Cerebellar nuclear complex (tissue), 1 donor: ENCODE measurements at places on chromosomes 7 and 10.

DNA sequence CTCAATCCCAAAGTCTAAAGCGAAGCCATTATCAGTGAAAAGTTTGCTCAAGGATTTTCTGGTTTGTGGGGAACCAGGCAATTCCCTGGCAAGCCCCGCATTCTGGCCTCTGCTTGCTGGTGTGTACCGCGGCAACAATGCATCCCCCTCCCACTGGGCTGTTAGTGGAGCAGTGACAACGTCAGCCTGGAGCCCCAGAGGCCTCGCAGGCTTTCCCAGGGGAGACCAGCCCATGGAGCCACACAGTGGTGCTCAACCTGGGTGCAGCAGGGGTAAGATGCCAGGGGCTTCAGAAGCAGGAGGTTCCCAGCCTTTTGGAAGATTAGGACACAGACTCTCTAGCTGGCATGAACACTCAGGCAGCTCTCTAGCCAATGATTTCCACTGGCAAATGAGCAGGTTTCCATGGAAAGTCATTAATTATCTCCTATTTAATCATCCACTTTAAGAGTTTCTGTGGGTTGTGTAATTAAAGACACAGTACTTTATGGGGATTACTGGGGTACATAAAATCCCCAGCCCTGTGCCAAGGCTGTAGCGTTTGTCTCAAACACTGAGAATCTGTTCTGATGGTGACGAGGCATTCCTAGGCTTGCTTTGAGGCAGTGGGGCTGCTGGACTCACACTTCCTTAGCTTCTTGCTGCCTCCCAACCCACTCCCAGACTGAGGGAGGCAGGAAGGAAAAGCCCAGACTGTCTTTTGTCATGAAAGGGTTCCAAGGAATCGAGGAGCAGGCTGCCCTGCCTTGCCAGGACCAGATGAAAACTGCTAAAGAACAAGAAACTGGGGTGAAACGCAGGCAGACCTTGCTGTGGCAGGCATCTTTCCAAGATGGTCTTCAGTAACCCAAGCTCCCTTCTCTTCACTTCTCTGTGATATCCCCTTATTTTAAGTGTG is 411.9 kb upstream of the SHH start:
- DNase-seq, result no peak

- DNase-seq, result no peak
Observed at GRCh38 chr7:144866189-144866588, 30.3 kb upstream of the TPK1 start.

DNA sequence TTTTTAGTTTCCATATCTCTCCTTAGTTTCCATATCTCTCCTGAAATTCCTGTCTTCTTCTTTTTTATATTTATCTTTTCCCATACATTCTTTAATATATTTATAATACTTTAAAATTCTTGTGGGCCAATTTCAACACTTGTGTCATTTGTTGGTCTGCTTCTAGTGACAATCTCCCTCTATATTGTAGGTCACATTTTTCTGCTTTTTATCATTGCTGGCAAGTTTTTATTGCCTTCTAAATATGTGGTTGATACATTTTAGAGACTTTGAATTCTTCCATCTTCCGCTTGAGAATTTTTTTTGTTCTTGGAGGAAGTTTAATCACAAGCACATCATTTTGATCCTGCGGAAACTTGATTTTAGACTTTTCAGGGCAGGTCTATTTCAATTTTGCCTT is 26.0 kb upstream of the OPN4 start:
- DNase-seq, result no peak

- DNase-seq, result no peak
Observed at GRCh38 chr7:4257146-4258111, 424.7 kb upstream of the FOXK1 start.

DNA sequence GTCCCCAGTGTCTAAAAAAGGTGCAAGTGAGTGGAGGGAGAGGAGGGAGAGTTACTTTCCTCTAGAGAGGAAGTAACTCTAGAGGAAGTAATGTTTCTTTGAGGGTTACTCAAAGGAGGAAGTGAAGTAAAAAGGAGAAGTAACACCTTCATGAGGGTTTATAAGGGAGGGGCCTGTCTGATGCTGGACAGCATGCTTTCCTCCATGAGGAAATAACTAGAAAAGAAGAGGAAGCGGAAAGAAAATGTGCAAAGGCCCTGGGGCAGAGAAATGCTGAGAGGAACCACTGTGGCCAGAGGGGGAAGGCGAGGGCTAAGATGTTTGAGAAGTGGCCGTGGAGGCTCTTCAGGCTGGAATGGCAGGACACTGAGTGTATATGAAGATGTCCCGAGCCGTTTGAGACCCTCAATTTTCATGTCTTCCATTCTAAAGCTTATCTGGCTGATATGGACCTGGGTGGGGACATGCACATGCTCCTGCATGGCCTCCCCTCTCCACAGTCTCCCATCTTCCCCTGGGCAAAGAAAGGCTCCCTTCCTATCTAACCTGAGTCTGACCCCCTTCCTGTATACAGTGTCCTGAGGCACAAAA is 3.4 kb upstream of the SLC18A2 start:
- DNase-seq, result no peak

DNA sequence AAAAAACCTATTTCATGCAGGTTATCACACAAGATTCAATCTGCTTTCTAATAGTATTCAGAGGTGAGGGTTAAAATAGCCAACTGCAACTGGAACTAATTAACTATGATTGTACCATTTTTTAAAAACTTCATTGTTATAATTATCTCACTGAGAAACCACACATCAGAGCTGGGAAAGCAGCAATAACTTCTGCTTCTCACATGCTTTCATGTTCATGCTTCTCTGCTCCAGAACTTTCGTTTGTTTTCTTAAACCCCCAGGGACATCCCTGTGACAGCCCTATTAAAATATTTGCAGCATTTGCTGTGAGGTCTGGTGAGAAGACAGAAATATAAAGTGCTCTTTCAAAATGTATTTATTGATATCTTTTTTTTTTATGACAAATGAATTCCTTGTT is 389.0 kb upstream of the SORCS1 start:
- DNase-seq, result no peak

DNA sequence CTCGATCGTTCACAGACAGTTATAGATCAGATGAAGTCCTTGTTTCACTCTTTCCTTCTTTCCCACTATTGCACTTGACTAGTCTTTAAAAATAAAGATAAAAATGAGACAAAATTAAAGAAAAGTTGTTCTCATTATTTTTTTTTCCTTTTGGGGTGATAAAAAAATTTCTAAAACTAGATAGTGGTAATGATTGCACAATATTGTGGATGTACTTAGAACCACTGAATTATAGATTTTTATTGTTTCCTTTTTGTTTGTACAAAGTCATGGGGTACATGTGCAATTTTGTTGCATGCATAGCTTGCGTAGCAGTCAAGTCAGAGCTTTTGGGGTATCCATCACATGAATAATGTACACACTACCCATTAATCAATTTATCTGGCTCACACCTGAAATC is 97.3 kb downstream of the PHTF2 start:
- no peak for DNase-seq

- DNase-seq, result no peak
Observed at GRCh38 chr10:129440247-129440646, 26.8 kb upstream of the MGMT start.

DNA sequence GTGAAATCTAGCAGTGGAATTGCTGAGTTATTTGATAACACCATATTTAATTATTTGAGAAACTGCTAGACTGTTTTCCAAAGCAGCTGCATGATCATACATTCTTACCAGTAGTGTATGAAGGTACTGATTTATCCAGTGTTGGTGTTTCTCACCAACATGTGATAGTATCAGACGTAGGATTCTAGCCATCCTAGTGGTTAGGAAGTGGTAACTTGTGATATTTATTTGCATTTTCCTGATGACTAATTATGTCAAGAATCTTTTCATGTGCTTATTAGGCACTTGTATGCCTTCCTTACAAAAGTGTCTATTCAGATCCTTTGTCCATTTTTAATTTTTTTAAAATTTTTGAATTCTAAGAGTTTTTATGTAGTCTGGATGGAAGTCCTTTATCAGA is 54.2 kb upstream of the PLXDC2 start:
- no peak for DNase-seq

DNA sequence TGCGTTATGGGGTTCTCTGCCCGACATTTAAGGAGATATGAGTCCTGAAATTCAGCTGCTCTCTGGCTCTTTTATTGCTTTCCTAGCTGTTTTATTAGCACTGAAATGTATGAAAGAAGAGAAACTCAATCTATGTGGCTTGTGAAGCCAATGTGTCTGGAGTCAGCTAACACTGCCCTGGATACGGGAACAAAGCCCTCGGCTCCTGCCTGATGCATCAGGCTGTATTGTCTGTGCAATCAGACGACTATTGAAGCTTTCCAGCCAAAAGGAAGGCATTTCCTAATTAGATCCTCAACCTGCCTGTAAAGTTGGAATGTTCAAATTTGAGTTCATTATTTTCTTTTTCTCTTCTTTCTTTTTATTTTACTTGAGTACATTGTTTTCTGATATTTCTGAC is 22.0 kb upstream of the TM9SF3 start:
- no peak for DNase-seq

GRCh38 chr10:1057106-1057657 is 997 bp downstream of the WDR37 start:
- no peak for DNase-seq
